ENCODE measurements at places on chromosomes 3 and 15.

DNA sequence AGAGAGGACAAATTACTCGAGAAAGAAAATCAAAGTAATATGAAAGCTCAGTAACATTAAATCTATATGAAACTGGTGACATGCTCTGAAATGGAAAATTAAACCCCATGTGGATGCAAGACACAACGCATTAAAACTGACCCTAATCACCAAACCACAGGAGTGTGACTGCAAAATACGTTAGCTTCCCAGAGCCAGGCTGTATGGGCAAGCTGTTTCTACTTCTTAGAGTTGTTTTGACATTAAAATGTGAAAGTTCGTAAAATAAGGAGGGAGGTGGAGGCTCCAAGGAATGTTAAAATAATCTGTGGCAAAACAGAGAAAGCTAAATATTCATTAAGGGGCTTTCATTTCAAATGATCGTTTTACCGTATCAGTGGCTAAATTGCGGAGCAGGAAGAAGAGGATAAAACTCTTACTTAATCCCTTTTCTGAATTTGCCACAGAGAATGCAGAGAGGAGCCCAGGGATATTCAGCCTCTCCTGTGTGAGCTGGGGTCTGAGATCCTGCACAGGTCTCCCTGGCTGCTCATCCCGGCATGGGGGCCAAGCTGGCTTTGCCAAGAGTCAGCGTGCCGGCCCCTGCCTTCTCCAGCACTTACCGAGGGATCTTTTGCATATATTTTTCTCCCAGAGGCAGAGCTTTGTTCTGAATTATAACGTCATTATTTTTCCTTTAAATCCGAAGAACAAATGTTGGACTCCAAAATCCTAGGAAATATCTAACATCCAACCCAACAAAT lies 239.8 kb upstream of the THBS1 start:
- no peak for DNase-seq

DNA sequence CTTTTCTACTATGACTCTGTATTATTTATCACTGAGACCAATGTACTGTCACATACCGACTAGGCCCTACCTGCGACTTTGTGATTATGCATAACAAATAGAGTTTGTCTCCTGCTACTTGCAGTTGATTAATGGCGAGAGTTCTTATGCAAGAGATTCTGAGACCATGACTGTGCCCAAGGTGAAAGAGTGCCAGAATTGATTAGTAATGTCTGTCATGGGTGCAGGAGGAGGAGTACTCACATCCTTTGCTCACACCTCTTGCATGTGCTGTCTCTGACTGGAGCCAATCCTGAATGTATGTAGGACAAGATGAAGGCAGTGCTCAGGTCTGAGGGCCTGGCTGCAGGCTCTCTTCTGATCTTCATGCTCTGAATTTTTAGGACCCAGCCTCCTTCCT lies 260.7 kb downstream of the THSD4 start:
- DNase-seq = no peak

DNA sequence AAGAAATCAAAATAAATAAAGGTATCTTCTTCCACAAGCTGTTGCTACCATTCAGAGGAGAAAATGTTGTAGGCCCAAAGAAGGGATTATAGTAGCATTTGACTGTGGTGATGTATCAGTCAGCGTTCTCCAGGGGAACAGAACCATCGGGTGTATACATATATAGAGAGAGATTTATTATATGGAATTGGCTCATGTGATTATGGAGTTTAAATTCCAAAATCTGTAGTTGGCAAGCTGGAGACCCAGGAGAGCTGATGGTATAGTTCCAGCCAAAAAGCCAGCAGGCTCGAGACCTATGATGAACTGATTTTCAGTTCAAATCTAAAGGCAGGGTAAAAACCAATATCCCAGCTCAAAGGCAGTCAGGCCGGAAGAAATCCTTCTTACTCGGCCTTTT lies 7.4 kb upstream of the SPG21 start:
- no peak for DNase-seq

DNA sequence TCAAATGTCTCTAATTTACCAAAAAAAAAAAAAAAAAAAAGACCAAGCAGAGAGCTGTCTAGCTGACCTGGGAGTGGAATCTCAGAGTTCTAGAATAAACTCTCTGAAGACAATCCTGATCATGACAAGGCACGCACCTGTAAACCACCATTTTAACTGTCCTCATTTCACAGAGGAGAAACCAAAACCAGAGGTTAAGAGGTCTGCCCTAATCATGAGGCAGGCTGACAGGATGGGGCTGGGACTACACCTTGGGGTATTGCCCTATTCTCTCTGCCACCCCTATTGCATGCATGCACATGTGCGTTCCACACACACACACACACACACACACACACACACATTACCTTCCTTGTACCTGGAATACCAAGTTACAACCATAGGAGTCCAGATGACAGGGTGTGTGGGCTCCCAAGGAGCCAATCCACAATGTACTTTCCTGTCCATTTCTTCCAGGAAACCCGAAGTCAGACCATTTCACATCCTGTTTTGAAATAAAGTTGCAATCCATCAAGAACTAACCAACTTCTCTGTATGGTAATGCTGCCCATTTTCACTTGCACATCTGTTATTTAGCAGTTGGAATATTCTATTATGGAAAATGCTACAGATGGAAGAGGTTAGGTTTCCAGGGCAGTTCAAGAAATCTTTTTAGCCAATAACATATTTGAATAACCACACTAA lies 34.6 kb downstream of the HSPBAP1 start:
- no peak for DNase-seq

GRCh38 chr3:68116580-68116979 lies 462.2 kb upstream of the SUCLG2 start:
- DNase-seq = no peak

- DNase-seq = no peak
Measured at GRCh38 chr3:137041686-137042085, 83.9 kb downstream of the IL20RB start.

DNA sequence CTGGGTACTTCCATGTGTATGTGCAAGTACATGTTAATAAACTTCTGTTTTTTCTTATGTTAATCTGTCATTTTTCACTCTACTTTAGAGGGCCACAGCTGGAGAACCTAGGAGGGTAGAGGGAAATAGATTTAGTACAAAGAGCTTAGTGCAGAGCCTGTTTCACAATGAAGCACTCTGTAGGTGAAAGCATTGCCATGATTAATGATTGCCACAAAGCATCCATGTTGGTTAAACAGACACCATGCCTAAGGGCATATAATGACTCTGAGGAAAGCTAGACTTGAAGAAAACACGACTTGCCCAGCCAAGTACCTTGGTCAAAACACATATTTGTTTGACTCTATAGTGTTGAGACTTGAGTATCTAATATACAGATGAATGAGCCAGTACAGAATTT lies 338.4 kb downstream of the FHIT start:
- DNase-seq = no peak

GRCh38 chr3:172315401-172316091 lies 132.7 kb downstream of the GHSR start:
- peak; percentile 53 for DNase-seq

DNA sequence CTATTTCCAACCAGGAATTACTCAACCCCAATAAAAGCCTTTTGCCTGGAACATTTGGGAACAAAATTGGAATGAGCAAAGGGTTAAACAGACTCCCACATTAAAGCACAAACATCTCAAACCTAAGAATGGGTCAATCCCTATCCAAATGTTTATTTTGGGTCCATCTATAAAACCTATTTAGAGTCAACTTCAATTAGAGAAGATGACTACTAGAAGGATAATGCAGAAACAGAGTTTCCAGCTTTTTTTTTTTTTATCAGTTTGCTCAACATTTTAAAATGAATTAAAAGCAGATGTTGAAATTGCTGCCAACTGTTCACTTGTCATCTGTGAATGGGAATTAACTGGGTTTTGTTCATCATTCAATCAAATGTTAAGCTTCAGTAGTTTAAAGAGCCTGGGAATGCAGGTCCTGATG lies 4.1 kb upstream of the TBC1D23 start:
- no peak for DNase-seq

All from astrocyte of the hippocampus (primary cell).